ENCODE measurements at places on chromosomes 4 and X.

- DNase-seq, result no peak
Observed at GRCh38 chrX:148620023-148620422, 119.6 kb downstream of the AFF2 start.

DNA sequence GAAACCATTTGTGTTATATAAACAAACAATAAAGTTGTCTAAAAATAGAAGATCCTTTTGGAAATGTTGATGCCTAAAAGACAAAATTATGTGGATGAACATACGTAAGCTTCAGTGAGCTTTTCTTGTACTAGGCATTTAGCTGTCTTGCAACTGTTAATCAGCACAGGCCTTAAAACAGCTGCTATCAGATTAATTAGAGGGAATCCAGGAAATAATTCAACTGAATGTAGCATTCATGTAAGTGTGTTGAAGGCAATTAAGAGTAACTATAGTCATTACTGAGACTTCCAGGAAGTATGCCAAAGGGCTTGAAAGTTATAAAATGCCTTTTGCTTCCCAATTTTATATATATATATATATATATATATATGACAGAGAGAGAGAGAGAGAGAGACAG, 248.7 kb downstream of the IL1RAPL1 start:
- no peak for DNase-seq

DNA sequence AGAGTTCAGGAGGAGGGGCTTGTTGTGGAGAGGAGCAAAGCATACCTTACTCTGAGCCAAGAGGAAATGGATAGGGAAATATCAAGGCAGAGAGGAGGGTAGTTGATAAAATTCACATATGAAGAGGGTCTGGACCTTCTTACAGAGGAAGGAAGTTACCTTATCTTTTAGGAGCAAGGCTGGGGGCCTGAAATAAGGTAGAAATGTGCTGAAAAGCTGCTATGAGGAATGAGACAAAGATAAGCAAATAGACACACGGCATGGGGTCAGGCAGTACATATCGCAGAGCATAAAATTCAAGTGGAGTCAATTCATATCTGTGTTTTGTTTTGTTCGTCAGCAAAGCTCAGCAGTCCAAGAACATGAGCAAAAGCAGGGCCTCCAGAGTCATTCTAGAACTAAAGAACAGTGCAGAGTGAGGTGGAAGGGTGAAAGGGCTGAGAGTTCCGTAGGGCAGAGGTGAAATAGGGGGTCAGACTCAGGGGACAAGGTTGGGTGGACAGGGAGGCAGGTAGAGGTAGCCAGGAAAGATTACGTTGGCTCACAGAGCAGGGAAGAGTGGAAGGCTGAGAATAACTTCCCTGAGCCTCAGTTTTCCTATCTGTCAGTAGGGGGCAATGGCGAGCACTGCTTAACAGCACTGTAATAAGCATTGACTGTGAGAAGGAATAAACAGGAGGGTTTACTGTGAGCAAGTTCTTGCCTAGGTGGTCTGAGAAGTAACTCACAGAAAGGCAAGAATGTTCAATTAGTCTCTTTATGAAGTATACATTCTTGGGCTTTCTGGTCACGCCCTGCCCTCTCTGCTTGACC, 9.2 kb downstream of the VSIG4 start:
- no peak for DNase-seq

- no peak for DNase-seq
Observed at GRCh38 chr4:3227878-3228675, 20.9 kb upstream of the MSANTD1 start.

DNA sequence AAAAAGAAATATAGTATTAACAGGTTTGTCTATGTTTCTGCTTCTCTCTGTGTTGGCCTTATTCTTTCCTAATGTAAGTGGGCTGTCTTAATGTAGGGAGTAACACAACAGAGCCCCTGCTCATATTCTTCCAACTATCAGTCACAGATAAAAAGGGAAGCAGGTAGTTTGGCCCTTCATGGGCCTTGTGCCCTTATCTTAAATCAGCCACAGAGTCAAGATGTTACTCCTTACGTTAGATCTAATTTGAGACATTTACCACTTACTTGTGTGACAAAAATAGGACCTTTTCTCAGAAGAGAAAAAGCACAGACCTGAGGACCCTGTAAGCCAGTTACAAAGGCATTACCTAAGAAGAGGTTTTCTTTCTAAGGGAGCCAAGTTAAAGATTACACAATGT, 589.0 kb downstream of the GRXCR1 start:
- DNase-seq, result no peak

- no peak for DNase-seq
Observed at GRCh38 chrX:65932173-65933084, 107.5 kb downstream of the VSIG4 start.

- DNase-seq, result no peak
Observed at GRCh38 chr4:61911313-61911756, 711.2 kb downstream of the ADGRL3 start.

- no peak for DNase-seq
Observed at GRCh38 chrX:9622128-9622527, 143.5 kb downstream of the GPR143 start.

- no peak for DNase-seq
Observed at GRCh38 chrX:52852110-52852860, 15.6 kb downstream of the XAGE3 start.

DNA sequence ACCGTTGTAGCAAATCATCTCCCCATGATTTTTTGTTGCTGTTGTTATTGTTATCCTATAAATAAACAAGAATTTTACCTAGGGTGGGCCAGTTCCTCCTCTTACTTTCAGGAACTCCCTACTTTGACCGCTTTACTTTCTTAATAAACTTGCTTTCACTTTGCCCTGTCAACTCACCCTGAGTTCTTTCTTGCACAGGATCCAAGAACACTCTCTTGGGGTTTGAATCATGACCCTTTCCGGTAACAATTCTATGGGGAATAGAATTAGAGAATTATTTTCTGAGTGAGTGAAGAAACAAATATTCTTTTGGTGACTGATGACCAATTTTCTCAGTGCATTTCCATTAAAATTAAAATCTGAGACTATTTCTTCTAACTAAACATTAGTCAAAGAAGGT, 584.0 kb upstream of the TENM3 start:
- DNase-seq, result no peak

GRCh38 chr4:148265627-148266026, 176.6 kb downstream of the NR3C2 start:
- no peak for DNase-seq

- no peak for DNase-seq
Observed at GRCh38 chr4:159173886-159174285, 71.0 kb downstream of the RAPGEF2 start.

DNA sequence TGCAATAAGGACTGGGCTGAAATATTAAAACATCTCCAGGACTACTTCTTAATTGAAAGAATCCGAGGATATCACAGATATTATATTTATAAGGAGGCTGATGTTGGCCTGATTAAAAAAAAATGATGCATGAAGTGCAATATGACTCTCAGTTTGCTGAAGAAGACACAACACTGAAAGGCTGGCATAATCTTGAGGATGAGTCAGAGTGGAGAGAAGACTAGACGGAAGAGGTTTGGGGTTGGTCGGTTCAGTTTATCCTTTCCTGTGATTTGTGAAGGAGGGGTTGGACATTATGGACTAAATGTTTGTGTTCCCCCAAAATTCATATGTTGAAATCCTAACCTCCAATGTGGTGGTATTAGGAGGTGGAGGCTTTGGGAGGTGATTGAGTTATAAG, 170.3 kb downstream of the CORIN start:
- no peak for DNase-seq

DNA sequence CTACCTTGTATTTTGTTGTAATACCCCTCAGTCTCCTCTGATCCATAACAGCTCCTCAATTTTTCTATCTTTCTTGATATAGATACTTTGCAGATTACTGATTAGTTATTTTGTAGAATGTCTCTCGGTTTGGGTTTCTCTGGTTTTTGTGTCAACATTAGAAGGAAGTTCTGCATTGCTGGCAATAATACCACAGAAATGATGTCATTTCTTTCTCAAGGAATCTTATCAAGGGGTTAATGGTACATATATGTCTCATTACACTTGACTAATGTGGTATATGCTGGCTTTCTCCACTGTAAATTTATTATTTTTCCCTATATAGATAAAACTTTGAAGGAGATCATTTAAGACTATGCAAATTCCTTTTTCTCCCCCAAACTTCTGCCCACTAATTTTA, 183.6 kb upstream of the DKK2 start:
- DNase-seq, result no peak

GRCh38 chrX:110242371-110242770, 75.5 kb downstream of the AMMECR1 start:
- no peak for DNase-seq

- no peak for DNase-seq
Observed at GRCh38 chr4:185513489-185514181, 21.7 kb downstream of the PDLIM3 start.

GRCh38 chrX:129784371-129784770, 4.6 kb downstream of the SASH3 start:
- no peak for DNase-seq
